ENCODE measurements at places on chromosomes 5 and 9.

GRCh38 chr5:167732499-167732898 is 558.9 kb upstream of the WWC1 start:
- no peak for DNase-seq

- DNase-seq: no peak
Measured at GRCh38 chr5:147892696-147893296, 13.5 kb downstream of the C5orf46 start.

DNA sequence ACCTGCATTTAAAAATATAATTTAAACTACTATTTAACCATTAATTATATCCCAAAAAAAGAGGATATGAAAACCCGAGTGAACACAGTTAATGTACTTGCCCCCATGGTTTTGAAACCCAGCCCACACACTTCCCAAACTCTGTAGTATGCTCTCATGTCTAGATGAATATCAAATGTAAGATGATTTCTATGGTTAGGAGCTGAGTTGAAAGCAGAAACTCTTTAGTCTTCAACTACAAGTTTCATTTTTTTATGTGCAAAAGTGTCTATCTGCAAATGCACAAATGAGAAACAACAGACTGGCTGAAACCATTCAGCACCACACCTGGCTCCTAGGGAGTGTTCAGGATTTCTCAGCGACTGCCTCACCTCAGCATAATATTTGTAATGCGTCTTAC is 183.3 kb downstream of the SEMA5A start:
- no peak for DNase-seq

DNA sequence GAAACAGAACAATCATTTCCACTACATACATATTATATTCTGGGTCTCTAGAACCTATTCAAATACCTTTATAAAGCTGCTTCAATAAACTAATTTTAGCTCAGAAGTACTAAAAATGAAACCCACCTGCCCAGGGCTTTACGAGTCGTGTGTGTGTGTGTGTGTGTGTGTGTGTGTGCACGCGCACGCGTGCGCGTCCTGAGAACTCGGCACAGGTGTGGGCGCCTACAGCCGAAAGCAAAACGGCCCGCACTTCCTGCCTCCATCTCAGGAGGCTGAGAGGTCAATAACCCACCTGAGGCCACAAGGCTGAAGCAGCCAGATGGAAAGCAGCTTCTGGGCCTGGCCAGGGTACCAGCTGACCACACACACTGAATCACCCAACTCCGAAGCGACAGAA is 3.0 kb downstream of the CLPTM1L start:
- DNase-seq: no peak

DNA sequence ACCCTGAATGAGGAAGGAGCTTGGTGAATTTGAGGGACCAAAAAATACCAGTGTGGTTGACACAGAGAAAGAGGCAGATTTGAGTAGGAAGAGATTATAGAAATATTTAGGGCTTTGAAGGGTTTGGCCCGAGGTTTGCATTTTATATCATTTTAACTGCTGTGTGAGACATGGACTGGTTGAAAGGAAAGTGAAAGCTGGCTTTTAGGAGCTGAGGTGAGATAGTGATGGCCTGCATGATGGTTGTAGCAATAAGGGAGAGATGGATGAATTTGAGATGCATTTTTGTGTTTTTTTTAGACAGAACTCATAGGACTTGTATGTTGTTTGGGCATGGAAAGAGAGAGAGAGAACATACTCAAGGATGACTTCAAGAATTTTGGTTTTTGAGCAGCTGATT is 21.7 kb downstream of the FER start:
- DNase-seq: no peak

DNA sequence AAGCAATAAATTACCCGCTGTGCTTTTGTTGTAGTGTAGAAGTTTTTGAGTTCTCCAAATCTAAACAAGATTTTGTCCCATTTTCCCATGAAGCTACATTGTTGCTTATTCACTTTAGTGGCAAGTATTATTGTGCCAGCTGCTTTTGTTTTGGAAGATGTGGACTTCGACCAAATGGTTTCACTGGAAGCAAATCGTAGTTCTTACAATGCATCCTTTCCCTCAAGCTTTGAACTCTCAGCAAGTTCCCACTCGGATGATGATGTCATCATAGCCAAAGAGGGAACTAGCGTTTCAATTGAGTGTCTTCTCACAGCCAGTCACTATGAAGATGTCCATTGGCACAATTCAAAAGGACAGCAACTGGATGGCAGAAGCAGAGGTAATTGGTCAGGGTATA is 10.9 kb downstream of the MFAP3 start:
- no peak for DNase-seq

DNA sequence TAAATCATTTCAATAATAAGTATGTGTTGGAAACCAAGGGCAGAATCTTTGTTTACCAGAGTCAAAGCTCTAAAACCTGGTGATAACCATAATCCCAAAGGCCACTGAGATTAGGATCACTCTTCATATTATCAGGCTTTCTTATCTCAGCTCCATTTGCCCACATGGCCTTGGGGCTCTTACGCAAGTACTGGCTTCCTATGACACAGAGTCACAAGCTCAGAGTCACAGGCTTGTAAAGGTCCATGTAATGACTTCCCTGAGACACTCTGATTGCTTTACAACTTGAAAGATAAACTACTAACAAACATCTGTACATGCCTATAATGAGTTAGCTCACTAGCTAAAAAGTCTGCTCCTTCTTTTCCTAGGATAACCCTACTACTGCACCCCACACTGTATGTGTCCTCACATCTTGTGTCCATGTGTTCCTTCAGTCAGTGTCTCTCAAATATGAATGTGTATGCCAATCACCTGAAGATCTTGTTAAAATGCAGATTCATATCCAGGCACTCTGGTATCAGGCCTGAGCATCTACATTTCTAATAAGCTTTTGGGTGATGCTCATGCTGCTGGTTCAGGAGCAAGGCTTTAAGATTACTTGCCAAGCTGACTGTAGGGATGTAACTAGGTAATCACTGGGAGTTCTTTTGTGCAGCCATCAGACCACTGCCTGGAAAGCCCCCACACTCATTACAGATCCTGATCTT is 28.4 kb downstream of the SEMA6A start:
- DNase-seq: no peak

- no peak for DNase-seq
Measured at GRCh38 chr9:76203373-76203772, 190.9 kb downstream of the RFK start.

DNA sequence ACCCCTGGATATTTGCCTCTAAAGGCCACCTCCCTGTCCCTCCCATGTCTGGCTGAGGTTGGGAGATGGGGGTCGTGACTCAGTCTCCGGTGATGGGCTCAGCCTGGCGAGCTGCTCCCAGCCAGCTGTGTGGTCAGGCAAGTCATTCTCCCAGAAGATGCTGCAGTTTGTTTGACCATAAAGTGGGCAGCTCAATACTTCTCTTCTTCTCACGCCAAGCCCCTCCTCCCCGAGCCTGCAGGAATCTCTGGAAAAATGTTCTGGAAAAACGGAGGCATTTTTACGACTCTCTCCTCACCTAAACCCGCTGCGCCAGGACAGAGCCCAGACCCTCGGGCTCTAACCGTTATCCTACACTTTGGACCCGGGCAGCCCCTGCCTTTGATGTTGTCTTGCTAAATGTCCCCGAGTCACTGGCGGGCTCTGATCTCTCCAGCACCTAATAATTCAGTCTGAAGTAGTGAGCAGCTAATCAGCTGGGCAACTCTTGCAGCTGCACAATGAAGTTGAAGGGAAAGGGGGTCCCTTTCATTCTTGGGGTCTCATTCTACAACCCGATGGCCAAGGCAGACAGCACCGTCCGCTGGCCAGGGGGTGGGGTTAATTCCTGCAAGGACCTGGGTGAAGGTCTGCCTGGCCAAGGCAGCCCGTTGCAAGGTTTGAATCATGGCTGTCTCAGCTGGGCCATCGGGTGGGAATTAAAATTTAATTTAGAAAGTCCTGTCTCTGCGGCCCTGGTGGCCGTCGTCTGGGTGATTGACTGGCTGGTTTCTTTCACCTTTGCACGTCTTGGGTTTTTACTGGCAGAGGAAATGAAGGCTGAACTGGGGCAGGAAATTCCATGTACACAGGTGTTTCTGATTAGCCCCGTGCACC is 12.3 kb downstream of the DCANP1 start:
- DNase-seq: no peak

DNA sequence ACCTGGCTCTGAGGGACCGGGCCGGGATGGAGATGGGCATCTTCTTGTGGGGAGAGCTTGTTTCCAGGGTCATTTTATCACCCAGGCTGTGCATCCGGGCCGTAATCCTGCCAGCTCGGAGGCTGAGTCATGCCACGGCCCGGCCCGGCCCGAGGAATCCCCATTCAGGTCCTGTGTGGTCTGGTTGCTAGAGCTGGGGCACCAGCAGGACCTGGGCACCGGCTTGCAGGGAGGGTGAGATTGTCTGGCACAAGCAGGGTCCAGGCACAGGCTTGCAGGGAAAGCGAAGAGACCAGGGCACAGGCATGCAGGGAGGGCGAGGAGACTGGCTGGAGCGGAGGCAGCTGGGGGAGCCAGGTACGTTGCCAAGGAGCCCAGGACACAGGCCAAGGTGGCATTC is 106.8 kb downstream of the RXRA start:
- DNase-seq: no peak

DNA sequence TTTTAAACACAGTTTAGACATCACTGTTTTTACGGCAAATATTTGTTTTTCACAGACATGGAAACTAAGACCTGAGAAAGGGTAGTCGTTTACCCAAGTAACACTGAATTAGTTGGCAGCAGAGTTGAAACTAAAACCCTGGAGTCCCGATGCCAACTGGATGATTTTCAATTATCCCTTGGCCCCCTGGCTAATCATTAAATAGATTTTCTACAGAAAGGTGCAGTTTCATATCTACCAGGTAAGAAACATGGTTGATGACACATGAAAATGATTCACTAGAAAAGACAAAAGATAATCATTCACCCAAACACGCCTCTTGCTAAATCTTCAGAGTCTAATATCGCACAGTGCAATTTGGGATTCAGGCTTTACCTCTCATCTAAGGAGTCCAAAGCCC is 136.9 kb downstream of the SEMA5A start:
- no peak for DNase-seq

- DNase-seq: no peak
Measured at GRCh38 chr5:19880458-19880857, 107.5 kb downstream of the CDH18 start.

DNA sequence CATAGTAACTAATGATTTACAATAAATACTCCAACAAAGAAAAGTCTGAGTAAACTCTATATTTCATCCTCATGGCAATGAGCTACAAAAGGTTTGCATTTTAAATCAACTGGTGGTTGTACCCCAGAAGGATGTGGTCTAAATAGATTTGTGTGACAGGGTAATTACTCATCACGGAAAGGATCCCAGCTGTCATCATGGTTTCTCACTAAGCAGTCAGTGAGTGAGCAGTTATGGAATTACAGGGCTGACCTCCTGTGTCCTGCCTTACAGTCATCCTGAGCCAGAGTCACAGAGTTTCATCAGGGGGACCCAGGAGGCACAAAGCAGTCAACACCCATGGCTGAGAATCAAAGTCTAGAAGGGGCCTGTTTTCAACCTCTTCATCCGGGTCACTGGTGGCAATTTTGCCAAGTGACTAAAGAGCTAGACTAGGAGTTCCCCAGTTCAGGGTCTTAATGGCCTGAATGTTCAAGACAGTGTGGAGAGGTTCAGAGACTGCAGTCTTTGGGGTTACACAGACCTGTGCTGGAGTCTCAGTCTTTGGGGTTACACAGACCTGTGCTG is 210.7 kb upstream of the SLC24A2 start:
- no peak for DNase-seq

GRCh38 chr5:150562832-150563231 is 54.9 kb downstream of the NDST1 start:
- no peak for DNase-seq

DNA sequence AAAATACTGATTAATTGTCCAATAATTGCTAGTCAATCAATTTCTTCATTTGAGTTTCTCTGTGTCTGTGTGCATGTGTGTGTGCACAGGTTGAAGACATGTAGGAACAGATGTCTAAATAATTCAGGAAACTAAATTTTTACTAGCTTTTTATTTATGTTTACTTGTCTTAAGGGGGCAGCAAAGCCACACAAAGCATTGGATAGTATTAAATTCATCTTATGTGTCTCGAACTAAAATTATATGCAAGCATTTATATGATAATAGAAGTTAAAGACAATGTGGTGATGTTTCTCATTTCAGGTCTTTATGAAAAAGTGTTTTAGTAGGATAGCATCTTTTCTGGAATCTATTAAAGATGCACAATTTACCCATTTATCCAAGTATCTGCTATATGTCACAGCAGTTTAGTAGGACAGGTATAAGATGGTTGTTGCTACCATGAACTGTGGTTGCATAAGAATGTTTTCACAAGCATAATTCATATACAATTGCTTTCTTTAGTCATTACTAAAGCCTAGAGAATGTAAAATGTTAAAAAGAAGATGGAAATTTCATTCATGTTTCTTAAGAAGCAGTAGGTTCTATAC is 784.6 kb upstream of the NUDT12 start:
- DNase-seq: no peak

DNA sequence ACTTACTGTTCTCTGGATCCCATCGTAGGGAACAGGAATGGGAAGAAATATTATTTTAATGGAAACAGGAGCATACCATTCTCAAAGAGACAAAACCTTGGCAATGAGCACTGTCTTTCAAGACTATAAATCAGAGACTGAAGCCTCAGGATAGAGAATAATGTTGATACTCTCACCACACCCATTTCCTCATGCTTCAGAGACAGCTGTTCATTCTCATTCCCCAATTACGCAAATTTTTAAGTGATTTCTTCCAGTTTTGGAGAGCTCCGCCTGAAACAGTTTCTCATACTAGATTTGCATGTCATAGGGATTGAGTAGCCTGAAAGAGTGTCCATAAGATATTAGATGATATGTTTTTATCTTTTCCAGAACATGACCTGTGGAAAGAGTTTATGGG is 290.5 kb upstream of the RASA1 start:
- DNase-seq: no peak

DNA sequence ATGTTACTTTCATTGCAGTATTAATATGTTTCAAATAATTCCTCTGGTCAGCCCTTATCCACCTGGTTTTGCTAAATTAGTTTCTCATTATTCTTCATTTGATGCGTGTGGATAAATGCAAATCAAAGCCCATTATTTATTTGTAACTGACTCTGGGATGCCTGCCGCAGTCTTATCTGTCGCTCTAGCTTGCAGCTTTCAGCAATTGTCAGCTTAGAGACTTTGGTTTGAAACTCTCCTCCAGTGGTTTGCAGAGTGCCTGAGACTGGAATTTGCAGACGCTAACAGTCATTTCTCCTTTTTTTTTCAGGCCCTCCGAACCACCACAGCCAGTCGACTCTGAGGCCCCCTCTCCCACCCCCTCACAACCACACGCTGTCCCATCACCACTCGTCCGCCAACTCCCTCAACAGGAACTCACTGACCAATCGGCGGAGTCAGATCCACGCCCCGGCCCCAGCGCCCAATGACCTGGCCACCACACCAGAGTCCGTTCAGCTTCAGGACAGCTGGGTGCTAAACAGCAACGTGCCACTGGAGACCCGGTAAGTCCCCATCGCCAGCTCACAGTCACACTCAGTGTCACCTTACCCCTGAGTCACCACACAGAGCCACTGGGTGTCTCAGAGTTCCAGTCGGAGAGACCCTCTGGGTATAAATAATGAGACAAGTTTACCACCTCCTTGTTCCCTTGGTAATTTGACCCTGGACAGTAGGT is 339.0 kb upstream of the WWC1 start:
- DNase-seq: no peak
